H1 (cell line): ENCODE measurements at places on chromosomes 1 and 21. TPM values are rescaled to one million over a fixed set of nuclear protein-coding genes. Genes with fewer than 3 reads are reported as not detected.
A peak's percentile ranks its signal among the peaks of the same experiment; 100 is the strongest.

The CRYBG2 gene
- total RNA-seq, result 17.0 and 22.2 TPM in 2 replicates

DNA sequence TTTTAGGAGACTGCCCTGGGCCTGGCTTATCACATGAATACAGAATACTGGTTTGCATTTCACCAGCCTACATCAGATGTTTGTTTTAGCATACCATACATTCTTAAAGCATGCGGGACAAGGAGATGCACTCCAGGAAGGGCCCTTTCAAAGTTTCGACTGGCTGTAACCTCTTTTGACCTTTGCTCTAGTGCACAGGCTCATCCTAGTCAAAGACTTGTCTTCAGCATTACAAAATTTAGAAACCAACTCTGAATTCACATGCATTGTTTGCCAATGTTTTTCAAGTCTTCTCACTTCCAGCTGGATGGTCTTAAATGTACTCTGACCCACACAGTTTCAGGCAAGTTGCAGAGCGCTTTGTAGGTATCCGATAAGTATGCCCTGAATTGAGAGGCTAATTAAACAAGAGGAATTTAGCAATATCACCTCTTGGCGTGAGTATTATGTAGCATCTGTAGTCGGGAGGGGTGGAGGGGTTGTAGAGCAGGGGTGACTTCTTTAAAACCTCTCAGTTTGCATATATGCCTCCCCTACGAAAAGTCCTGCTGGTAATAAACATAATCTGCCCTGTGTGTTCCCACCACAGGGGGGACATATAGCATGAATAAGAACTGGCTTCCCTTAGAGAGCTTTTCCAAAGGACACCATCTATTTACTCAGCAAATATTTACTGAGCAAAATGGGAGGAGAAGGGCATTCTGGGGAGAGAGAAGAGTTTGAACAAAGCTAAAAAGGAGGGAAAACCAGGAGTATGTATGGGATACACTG, 24.4 kb upstream of the AHCYL1 start:
- H3K27me3 ChIP-seq, result no peaks in the 10 kb centered on the region
- peak overlapping the region; percentile 45 for H3K4me3 ChIP-seq
- H3K4me1 ChIP-seq, result peaks cover 26% of the 10 kb centered on the region
- DNase-seq, result no peak
- H3K27ac ChIP-seq, result no peak overlapping the region; the same call in 1 of the 2 replicates

DNA sequence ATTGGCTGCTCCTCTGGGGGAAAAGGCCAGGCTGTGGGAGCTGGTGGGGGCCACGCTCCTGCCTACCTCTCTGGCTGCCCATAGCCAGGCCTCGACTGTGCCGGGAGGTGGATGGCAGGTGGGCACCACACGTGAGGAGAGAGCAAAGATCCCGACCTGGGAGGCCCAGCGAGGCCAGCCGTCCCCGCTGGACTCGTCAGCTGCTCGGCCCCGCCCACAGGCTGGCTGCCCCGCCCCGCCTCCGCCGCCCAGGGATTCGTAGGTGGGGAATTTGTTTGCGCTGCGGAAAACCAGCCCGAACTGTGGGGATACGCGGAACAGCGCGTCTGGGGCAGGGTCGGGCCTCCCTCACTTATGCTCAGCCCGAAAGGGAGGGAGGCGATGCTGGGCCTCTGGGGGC, 31.7 kb downstream of the TP73 start:
- peaks cover 18% of the 10 kb centered on the region for H3K4me1 ChIP-seq
- peaks cover 8% of the 10 kb centered on the region; the same call in 1 of the 2 replicates for H3K27me3 ChIP-seq
- H3K4me3 ChIP-seq, result peak overlapping the region; percentile 45
- no peaks in the 10 kb centered on the region for H3K36me3 ChIP-seq
- no peak overlapping the region for H3K27ac ChIP-seq
- peak; percentile 93 for DNase-seq

The ADAMTS5 gene
- 0.82 and 1.1 TPM in 2 replicates for total RNA-seq

The KCNE2 gene
- 0.31 and 0.37 TPM in 2 replicates for total RNA-seq

The FMOD gene
- 0.27 and 0.32 TPM in 2 replicates for total RNA-seq

DNA sequence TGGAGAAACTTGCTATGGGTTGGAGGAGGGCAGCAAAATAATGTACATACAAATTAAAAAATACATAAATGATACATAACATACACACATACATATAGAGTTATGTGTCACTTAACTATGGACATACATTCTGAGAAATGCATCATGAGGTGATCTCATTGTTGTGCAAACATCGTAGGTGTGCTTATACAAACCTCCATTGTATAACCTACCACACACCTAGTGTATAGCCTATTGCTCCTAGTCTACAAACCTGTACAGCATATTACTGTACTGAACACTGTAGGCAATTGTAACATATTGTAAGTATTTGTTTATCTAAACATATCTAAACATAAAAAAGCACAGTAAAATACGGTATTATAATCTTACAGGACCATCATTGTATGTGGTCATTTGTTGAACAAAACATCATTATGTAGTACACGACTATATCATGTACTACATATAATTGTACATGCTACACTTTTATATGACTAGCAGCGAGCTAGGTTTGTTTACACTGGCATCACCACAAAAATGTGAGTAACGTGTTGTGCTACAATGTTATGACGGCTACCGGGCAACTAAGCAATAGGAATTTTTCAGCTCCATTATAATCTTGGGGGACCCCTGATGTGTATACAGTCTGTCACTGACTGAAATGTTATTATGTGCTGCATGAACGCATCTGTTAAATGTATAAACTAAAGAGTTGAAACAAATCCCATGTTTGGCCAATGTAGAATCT, 35.5 kb downstream of the ITGB3BP start:
- H3K4me3 ChIP-seq, result no peak overlapping the region
- H3K27me3 ChIP-seq, result no peaks in the 10 kb centered on the region
- no peaks in the 10 kb centered on the region for H3K4me1 ChIP-seq
- no peak for DNase-seq
- no peak overlapping the region for H3K27ac ChIP-seq
- no peaks in the 10 kb centered on the region for H3K36me3 ChIP-seq

DNA sequence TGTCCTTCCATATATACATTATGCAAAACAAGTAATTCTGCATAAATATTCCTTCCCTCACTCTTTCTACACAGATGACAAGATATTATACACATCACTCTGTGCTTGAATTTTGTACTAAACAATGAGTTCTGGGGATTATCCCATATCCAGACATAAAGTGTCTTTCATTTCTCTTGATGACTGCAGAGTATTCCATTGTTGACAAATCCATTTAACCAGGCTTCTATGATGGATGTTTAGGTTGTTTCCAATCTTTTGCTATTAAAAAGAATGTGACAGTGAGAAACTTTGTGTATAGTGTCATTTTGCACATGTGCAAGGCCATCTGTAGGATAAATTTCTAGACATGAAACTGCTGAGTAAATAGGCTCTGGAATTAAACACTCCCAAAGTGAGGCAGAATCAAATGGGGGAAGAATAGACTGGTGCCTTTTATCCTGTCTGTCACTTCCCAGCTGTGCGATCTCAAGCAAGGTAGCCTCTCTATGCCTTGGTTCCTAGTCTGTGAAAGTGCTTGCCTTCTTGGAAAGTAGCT, 29.9 kb upstream of the ATP2B4 start:
- H3K27me3 ChIP-seq, result no peaks in the 10 kb centered on the region
- no peak overlapping the region for H3K27ac ChIP-seq
- H3K36me3 ChIP-seq, result no peaks in the 10 kb centered on the region
- no peak for DNase-seq
- no peak overlapping the region for H3K4me3 ChIP-seq
- H3K4me1 ChIP-seq, result peaks cover 20% of the 10 kb centered on the region

DNA sequence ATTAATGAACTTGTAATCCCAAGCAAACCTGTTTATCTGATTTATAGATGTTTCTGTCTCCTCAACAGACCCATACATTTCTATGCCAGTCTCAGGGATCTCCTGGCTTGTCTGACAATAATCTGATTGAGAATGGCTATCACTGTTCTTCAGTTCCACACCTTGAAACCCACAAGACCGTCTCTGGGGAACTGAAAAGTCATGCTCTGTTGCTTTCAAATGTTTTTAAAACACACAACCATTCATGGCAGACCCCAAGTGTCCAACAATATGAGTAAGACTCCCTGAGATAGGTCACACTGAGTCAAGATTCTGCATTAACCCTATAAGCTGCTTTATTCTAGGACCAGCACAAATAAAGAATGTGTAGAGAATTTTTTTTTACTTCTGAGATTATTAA, 611.2 kb upstream of the PLXNA2 start:
- H3K27ac ChIP-seq, result no peak overlapping the region
- H3K27me3 ChIP-seq, result no peaks in the 10 kb centered on the region
- DNase-seq, result no peak
- H3K36me3 ChIP-seq, result no peaks in the 10 kb centered on the region
- H3K4me1 ChIP-seq, result no peaks in the 10 kb centered on the region

The CFHR3 gene
- 0.52 and 1.0 TPM in 2 replicates for total RNA-seq

DNA sequence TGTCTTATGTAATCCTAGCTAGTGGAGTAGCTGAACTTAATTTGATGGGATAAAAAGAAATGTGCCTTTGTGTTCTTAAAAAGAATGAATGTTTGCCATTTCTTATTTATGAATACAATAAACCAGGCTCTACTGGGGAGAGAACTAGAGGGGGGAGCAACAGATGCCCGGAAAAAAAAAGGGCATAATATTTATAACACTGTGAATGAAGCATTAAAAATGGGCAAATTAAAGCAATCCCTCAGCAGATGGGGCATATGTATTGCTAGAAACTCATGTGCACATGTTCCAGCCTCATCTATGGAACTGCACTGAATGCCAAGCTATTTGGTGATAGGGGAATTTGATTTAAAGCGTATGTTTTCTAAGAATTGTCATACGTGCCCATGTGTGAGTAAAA, 42.3 kb upstream of the KCNJ6 start:
- no peaks in the 10 kb centered on the region for H3K36me3 ChIP-seq
- no peak for DNase-seq

DNA sequence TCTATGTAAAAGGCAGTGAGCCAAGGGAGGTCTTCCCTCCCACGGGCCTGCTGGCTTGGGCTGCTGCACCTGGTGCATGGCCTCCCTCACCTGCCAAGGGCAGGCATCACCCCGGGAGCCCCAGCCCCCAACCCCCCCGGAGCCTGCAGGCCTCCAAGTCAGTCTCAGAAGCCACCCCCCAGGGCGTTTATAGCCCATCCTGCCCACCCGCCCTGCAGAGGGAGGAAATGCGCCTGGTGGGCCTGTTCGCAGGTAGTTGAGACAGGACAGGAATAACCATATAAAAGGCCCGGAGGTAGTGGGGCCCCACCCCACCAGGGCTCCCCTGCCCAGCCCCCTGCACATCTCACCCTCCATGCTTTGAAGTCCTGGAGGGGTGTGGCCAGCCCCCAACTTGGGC, 18.2 kb upstream of the ARF1 start:
- H3K4me3 ChIP-seq, result no peak overlapping the region
- H3K27me3 ChIP-seq, result peaks cover 66% of the 10 kb centered on the region
- H3K4me1 ChIP-seq, result no peaks in the 10 kb centered on the region
- DNase-seq, result no peak

DNA sequence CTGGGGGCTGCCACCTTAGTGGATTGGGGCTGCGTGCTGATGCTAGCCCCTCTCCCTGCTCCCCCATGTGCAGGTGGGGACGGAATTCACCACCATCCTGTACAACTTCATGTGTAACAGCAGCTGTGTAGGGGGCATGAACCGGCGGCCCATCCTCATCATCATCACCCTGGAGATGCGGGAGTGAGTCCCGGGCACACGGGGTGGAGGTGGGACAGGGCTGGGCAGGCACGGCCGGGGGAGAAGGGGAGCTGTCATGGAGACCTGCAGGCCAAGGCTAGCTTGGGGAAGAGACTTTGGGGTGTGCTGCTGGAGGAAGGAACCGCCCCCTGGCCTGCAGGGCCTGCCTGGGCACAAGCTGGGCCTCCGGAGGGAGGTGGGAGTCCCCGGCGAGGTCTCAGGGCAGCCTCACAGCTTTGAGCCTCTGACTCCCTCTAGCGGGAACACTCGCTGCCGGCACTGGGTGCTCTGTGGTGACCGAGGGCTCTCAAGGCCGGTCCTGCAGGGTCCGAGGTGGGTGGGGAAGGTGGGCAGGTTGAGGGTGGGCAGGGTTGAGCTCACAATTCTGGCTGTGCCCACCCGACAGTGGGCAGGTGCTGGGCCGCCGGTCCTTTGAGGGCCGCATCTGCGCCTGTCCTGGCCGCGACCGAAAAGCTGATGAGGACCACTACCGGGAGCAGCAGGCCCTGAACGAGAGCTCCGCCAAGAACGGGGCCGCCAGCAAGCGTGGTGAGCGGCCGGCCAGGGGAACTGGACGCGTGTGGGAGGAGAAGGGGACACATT, 25.0 kb upstream of the CCDC27 start:
- no peaks in the 10 kb centered on the region for H3K36me3 ChIP-seq
- H3K4me3 ChIP-seq, result no peak overlapping the region
- peaks cover 4% of the 10 kb centered on the region; the same call in 1 of the 2 replicates for H3K4me1 ChIP-seq

The CFAP107 gene
- total RNA-seq, result not detected in 2 replicates

The UROD gene
- 86.6 TPM in 2 replicates for total RNA-seq
